HAP-1 (cell line): ENCODE measurements at places on chromosomes 6 and 20.
A peak's percentile ranks its signal among the peaks of the same experiment; 100 is the strongest.

DNA sequence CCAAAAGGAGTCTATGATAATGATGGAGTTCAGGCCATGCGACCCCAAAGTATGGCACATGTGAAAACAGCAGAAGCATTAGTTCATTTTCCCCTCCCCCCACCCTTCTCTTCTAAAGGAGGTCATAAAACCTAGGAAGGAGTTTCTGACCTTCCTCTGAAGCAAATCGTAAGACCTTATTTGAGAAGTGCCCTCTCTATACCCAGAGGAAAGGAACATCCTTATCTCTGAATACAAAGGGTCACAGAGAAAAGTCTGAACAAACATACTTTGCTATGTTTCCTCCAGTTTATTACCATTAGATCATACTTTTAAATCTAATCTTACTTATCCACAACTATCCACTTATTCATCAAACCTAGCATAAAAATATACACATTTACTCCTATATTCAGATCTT, 48.6 kb downstream of the SLX4IP start:
- DNase-seq = no peak

DNA sequence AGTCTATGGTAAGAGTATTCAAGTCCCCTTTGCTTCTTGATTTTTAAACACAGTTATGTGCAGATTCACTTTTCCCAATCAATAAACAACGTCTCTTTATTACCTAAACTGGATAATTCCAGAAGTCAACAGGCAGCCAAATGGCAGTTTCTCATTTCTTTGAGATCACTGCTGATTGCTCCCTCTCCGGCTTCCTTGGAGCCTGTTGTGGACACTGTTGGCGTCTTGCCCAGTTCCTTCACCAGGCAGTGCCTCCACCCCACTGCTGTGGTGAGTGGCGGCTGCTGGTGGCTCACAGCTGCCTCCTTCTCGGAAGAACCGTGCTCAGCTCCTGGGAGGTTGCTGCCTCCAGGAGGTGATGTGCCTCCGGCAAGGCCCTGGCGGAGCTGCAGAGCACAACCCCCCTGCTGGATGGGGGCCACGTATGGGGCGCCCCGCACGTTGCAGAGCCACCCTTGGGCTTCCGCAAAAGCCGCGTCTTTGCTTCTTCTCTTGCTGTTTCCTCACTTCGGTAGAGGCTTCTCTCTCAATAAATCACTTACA, 105.1 kb upstream of the CNKSR3 start:
- peak; percentile 54 for DNase-seq

DNA sequence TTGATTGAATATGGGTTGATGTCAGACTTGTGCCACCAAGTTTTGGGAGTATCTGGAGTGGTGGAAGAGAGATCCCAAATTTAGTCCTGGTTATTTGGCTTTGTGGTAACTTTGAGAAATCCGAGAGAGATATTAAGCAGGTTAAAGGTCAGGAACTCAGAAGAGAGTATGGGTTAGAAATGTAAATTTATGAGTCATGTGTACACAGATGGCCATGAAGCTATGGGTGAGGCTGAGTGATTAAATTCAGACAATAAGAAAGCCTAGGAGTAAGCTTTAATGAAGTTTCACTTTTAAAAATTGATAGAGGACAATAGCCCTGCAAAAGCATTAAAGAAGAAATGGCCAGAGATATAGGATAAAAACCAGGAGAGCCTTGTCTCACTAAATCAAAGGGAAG, 14.3 kb downstream of the RIMS1 start:
- DNase-seq = no peak

DNA sequence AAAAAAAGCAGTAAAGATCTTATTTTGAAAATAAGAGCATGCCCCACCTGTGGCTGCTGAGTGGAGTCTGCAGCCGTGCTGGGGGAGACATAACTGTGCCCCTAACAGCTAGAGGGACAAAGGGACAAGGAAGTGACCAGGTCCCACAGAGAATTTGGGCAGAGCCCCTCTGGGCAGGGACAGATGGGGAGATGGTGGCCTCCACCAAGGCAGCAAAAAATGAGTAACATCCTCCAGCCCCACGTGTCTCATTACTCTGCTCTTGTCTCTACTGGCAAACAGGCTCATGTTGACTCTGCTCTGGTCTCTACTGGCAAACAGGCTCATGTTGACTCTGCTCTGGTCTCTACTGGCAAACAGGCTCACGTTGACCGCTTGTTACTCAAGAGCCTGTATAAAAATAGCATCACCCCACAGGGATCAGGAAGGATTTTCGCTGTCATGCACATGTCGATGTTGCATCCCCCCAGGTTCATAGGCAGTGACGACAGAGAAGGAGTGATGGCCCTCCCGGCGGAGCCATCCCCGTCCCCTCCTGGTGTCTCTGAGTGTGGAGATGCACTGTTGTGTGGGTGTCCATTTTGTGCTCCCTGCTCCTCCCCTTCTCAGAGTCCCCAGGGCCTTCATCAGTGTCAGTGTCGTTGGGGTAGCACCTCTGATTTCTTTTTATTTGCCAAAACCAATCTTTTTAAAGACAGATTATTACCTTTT, 17.3 kb upstream of the PCMTD2 start:
- DNase-seq = no peak

- DNase-seq = no peak
These were observed 31.5 kb downstream of the TRAF3IP2 start for GRCh38 chr6:111573892-111574797.

DNA sequence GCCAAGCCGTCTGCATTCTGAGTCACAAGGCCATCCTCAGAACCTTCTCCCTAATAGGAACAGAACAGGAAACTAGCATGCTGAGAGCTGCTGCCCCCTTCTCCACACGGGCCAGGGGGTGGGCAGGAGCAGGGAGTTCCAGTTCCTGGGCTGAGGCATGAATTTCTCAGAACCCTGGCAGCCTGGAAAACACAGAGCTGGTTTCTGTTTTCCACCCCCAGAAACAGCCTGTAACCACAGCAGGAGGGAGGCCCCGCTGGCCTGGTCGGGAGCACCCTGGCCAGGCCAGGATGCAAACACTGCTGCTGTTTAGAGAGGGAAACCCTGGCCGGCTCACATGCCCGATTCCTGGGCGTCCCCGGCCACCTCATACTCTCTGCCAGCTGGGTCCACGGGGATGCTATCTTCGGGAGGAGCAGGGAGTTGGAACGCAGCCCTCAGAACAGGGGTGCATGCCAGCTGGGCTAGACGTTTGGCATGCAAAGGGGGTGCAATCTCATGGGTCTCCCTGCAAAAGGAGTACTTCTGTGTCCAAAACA, 130.1 kb downstream of the NFATC2 start:
- no peak for DNase-seq

- DNase-seq = no peak
These were observed 45.9 kb upstream of the SASH1 start for GRCh38 chr6:148296771-148297170.

DNA sequence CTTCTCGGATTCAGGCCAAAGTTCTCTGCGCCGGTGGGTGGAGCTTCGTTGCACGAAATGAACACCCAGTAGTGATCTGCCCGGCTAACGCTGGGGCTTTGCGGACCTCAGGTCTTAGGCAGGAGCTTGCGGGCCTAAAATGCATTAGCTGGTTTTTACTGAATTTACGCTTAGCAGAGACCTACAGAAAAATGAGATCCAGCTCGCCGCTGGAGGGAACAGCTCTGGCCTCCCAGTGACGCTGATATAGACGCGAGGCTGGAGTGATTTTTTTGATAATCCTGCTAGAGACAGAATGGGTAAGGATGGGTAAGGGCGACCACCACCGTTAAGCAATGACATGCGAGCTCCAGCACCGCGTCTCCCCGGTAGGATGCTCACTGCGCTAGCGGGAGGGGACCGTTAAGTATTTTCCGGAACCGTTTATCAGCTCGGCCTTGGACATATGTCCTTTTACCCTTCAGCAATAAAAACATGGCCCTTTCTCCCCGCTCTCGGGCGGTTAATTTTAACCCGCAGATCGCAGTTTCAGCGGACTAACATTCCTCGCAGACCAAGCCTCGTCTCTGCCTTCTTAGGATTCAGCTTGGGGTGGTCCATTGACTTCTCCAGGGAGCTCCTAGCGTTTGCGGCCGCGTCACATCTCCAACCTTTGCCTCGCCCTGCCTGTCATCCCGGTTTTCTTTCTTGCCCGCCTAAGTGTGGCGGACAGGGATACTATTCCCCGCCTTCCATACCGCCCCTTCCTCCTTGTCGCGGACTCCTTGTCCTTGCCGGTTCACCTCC, 109.3 kb downstream of the GPX5 start:
- DNase-seq = no peak

DNA sequence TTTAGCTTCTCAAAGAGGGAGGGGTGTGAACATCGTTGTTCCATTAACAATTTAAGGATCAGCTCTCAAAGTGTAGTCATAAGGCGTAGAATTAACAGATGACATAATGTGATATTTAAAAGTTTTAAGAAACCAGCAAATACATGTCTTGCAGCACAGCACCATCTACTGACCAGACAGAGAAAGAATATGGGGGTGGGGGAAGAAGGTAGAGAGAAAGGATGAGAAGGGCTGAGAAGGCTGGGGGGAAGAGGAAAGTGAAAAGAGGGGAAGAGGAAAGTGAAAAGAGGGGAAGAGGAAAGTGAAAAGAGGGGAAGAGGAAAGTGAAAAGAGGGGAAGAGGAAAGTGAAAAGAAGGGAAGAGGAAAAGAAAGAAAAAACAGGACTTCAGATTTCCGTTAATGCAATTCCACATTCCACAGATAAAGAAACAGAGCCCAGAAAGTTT, 80.9 kb downstream of the HAO1 start:
- DNase-seq = peak; percentile 20

- no peak for DNase-seq
These were observed 136.4 kb upstream of the JARID2 start for GRCh38 chr6:15109338-15110090.

DNA sequence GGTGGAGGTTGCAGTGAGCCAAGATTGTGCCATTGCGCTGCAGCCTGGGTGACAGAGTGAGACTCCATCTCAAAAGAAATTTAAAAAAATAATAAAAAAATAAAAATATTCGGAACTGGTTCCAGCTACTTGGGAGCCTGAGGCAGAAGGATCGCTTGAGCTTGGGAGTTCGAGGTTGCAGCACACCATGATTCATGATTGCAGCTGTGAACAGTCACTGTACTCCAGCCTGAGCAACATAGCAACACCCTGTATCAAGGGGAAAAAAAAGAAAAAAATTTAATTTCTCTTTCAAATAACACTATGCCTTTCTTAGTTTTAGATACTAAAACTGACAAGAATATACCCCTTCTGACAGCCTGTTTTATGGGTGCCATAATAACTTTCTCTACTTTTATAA, 10.5 kb downstream of the KDM1B start:
- no peak for DNase-seq

- DNase-seq = no peak
These were observed 19.9 kb downstream of the ZNF451 start for GRCh38 chr6:57109880-57110279.

DNA sequence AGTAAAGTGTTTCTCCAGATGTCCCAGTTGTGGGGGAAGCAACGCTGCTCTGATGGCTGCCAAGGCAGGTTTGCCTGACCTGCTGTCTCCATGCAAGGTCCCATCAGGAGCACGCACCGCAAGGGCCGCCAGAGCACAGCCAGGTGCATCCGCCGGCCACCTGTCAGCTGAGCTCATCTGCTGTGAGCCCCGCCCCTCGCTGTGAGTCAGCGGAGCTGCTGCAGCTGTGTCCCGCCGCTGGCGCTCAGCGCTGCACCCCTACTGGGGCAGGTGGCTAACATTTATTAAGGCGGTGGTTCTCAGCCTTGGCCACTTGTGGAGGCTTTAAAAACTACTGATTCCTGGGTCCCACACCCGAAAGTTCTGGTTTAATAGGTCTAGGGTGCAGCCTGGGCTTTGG, 225.7 kb downstream of the UST start:
- DNase-seq = no peak
